ENCODE measurements at places on chromosomes 3 and 15.

GRCh38 chr3:25156626-25157025, 271.4 kb upstream of the RARB start:
- no peak for DNase-seq

GRCh38 chr3:69079269-69080159, 651 bp downstream of the UBA3 start:
- DNase-seq = no peak

DNA sequence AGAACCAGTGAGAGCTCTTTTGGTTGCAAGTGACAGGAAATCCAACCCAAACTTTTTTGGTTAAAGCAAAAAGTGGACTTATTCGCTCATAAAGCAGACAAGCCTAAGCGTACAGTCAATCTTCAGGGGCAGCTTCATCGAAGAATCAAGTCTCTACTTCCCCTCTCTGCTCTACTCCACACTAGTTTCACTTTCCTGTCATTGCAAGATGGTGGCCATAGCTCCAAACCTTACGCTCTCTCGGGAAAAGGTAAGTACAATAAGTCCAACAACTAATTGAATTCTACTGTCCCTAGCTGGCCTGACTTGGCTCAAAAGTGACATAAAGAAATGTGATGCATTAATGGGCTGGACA, 24.9 kb upstream of the ZNF710 start:
- DNase-seq = no peak

- DNase-seq = no peak
These were observed 5.7 kb downstream of the GHSR start for GRCh38 chr3:172442606-172443005.

- DNase-seq = no peak
These were observed 15.0 kb downstream of the KAT2B start for GRCh38 chr3:20055020-20055775.

DNA sequence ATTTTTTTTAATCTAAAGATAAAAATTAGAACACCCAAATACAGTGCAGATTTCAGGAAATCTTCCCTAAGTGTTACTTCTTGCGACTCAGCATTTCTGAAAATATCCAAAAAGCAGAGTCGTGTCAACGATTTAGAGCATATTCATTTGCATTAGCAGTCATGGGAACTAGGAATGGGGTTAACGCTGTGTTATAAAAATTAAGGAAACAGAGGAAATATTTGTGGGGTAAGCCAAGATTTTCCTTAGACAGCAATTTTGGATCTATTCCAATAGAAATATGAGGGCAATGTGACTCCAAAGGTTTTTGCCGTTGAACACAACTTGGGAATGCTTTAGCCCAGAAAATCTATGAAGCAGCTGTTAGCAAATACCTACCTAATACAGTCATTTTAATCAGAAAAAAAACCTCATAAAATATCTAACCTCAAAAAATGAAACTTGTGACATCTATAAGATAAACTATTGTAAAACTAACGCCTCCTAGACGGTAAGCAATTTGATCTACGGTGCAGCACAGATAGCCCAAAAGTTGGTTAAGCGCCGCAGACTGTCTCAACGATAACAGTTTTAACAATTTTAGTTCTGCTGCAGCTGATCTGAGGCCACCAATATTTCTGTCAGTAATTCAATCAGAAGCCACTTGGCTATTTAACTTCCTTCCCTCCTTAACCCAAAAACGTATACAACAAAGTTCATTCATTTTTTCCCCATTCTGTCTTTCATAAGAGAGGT, 5.8 kb upstream of the ATP11B start:
- DNase-seq = no peak

DNA sequence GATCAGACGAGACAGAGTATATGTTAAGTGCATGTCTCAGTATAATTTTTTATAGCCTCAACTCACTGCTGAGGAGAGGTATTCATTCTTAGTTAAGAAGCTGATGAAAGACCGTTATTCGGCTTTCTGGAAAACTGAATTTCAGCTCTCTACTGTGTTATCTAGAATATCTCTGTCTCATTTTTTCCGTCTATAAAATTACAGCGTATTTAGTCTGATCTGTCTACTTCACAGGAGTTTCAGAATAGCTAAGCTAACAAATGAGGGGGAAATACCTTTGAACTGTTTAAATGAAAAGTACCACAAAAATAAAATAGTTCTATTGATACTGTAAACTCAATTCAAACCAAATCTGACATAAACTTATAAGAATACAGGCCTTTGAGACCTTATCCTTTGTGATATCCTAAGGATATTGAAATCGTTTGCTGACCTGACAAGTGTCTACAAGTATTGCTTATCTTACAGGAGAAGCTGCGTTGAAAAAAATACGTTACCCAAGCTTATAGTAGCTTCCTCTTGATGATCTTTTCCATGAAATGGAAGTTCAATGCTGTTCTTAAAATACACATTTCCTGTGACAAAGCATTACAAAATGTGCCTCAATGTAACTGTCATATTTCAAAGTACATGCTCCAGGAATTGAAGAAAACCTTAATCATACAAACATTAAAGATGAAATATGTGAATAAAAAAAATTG, 104.6 kb downstream of the IL1RAP start:
- no peak for DNase-seq

GRCh38 chr3:12425850-12426579, 58.3 kb upstream of the TSEN2 start:
- DNase-seq = no peak

DNA sequence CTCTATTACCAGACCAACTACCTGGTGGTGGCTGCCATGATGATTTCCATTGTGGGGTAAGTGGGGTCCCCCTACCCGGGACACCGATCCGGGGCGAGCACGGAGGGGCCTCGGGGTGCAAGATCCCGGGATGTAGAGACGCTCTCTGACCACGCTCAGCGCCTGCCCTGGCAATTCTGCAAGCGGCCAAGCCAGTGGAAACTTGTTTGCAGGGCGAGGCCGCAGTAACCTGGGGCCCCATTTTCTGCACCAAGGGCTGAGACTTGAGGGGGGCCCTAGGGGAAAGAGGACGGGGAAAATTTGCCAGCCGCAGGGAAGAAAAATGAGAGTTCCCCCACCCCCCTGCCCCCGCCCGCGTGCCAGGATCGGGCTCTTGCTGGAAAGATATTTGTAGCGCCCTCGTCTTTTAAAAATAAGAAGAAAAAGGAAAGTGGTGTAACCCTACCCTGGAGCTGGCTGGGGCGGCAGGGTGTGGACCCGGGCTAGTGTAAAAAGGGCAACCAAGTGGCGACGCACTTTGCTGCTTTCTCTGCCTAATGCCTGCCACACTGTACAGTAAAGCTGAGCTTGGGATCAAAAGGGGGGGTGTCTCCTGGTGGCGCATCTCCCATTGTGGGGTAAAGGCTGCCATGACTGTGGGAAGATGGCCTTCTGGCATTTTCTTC, 563 bp downstream of the ARL6IP5 start:
- no peak for DNase-seq

DNA sequence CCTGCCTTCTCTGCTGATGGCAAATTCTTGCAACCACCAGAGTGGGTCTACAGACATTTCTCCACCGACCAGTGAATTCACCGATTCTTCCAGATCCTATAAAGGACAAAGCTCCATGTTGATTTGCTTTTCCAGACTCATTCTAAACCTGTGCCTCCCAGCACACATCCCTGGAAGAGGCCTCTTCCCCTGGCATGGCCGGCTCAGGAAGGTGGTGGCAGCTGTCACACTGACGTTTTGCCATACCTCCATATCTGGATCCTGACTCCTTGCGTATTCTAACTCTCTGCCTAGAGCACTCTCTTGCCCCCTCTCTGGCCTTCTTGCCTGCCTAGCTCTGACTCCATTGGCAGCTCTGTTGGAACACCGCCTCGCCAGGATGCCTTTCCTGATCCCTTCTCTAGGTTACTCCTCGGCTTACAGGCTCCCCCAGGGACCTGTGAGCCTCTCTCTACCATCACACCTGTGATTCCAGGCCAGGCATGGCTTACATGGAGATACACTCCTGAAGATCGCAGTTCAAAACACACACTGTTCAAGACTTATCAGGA, 31.0 kb downstream of the SLCO2A1 start:
- DNase-seq = no peak

- no peak for DNase-seq
These were observed 1009.8 kb downstream of the TUSC7 start for GRCh38 chr3:117719316-117719926.

GRCh38 chr3:193761969-193762368, 169.0 kb downstream of the OPA1 start:
- DNase-seq = no peak
